Chondrocyte (in vitro differentiated cells): ENCODE measurements at places on chromosomes 3 and 15. TPM values are rescaled to one million over a fixed set of nuclear protein-coding genes. Genes with fewer than 3 reads are reported as not detected.

The P3H2 gene
- 18.2 to 72.4 TPM (median 21.9 TPM) in 3 replicates for total RNA-seq

The GP5 gene
- total RNA-seq: 0.28 TPM in 1 of 3 replicates, not detected in the others

The DUOX2 gene
- total RNA-seq: 0.05 TPM in 1 of 3 replicates, not detected in the others

The PCCB gene
- total RNA-seq: 31.1 to 35.1 TPM (median 32.8 TPM) in 3 replicates

DNA sequence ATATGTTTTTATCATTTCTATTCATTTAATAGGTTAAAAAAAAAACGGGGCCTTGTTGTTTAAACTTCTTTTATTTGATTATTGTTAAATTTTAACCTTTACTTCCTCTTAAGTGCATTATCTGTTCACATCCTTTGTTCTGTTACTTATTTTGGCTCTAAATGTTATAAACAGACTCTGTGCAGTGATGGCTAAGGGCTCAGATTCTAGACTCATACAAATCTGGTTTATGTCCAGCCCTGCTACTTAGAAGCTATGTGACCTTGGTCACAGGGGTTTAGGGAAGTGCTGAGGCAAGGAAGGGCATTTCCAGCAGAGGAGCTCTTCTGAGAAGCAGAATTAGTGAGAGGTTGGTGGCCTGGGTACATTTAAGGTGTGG is 55.3 kb upstream of the VILL start:
- no peaks in the 10 kb centered on the region for H3K27me3 ChIP-seq
- peak overlapping the region; percentile 92 for H3K27ac ChIP-seq
- no peak for DNase-seq

DNA sequence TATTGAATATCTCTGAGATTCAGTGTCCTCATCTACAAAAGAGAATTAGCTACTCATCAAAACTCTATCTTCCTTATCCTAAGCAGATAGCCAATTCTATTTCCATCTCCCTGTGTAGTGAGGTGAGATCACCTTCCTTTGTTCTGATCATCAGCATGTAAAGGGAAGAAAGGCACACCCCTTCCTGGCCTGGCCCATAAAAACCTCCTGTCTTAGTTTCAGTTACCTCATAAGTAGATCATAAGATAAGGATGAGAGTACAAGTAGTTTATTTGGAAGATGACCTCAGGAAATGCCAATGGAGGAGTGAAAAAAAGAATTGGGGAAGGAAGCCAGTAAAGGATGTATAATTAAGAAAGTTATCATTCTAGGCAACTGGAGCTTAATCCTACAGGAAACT is 114.5 kb upstream of the GADL1 start:
- H3K36me3 ChIP-seq: peaks cover 2% of the 10 kb centered on the region
- no peaks in the 10 kb centered on the region for H3K27me3 ChIP-seq
- H3K27ac ChIP-seq: no peak overlapping the region
- peaks cover 12% of the 10 kb centered on the region for H3K4me1 ChIP-seq
- DNase-seq: no peak

- H3K27ac ChIP-seq: peak overlapping the region; percentile 52
- H3K4me1 ChIP-seq: peaks cover 30% of the 10 kb centered on the region
- no peak for DNase-seq
- no peaks in the 10 kb centered on the region for H3K27me3 ChIP-seq
Observed at GRCh38 chr15:51224428-51224827, 114.0 kb downstream of the CYP19A1 start.

DNA sequence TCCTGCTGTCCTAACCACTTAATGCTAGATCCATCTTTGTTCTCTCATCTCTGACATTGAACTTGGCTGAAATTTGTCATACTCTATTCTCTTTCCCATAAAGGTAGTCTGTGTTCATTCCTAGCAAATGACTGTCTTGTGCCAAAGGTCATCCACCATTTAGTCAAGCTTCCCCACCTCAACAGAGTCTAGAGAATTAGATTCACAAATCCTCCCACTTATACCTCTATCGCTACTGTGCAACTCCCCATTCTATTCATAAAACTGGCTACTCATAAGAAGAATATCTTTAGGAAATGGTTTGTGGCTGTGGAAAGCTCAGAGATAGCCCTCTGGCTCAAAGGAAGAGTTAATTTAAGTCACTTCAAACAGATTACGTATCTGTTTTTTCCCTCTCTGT is 59.7 kb upstream of the MBNL1 start:
- H3K27me3 ChIP-seq: no peaks in the 10 kb centered on the region
- no peak for DNase-seq
- peaks cover 33% of the 10 kb centered on the region for H3K4me1 ChIP-seq
- no peak overlapping the region for H3K4me3 ChIP-seq
- H3K36me3 ChIP-seq: peaks cover 2% of the 10 kb centered on the region

The SOX14 gene
- total RNA-seq: not detected in 3 replicates

- H3K4me1 ChIP-seq: no peaks in the 10 kb centered on the region
- no peak overlapping the region for H3K4me3 ChIP-seq
- H3K36me3 ChIP-seq: no peaks in the 10 kb centered on the region
- no peaks in the 10 kb centered on the region for H3K27me3 ChIP-seq
Observed at GRCh38 chr3:25107918-25108617, 320.0 kb upstream of the RARB start.

The TTLL13 gene
- 0.69 TPM in 1 of 3 replicates, not detected in the others for total RNA-seq
